T follicular helper cell (primary cell): ENCODE measurements at places on chromosomes 5 and 9.

DNA sequence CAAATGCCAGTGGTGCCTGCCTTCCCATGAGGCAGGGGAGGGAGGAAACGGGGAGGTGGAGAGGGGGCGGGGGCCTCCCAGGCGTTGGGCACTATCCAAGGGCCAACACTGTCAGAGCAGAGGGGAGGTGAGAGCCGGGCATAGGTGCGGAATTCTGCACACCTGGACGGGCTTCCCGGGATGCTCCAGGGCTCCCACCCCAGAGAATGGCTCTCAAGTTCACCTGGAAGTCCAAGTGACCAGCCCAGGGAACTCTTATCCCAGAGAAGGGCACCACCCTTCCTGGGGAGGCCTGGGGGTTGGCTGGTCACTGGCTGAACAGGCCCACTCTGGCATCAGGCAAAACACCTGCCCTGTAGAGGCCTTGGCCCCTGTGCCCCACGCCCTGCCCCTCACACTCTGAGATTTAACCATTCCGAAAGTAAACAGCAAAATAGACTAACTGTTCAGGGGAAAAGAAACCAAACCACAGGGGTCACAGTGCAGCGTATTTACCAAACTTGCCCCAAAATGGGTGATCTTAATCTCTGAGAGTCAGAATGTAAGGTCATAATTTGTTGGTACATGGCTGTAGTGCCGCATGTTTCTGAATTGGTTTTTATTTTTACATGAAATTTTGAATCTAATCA is 2.7 kb downstream of the CSF2 start:
- DNase-seq: no peak

GRCh38 chr5:6979061-6979460 is 265.8 kb downstream of the TENT4A start:
- no peak for DNase-seq

GRCh38 chr5:110803467-110804326 is 64.9 kb downstream of the SLC25A46 start:
- no peak for DNase-seq

DNA sequence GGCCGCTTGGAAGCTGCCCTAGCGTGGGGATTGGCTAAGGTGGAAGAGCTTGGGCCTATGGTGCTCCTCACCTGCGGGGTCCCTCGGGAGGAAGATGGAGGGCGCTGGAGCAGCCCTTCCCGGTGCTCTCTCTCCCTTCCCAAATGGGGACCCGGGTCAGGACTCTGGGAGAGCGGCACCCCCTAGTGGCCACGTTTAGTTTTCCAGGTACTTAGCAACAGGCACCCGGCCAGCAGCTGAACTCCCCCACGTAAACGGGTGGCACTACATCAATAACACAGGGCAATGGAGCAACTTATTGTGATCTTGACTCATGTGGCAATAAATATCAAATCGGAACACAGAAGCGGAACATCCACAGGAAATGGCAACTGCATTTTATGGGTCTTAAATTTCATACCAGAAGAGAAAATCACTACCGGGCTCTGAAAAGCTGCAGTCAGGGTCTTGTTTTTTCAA is 316.6 kb downstream of the AGTPBP1 start:
- no peak for DNase-seq

- no peak for DNase-seq
Measured at GRCh38 chr5:148780711-148781110, 45.7 kb upstream of the ADRB2 start.

DNA sequence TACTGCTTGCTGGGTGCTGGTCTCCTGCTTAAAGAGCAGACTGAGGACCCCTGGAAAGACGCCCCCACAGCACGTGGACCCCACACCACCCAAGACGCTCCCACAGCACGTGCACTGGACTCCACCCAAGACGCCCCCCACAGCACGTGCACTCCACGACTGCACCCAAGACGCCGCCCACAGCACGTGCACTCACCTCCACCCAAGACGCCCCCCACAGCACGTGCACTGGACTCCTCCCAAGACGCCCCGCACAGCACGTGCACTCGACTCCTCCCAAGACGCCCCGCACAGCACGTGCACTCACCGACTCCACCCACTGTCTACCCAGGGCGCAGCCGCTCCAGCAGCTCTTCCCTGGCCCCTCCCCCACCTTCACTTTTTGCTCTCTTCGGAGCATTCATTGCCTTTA is 50.5 kb downstream of the EHMT1 start:
- DNase-seq: no peak
